ENCODE measurements at places on chromosomes 4 and X. TPM values are rescaled to one million over a fixed set of nuclear protein-coding genes. Genes with fewer than 3 reads are reported as not detected.

TBX22 gene
- total RNA-seq = not detected

MAGEB6B gene
- total RNA-seq = not detected

DMRTC1 gene
- not detected for total RNA-seq

SOX3 gene
- total RNA-seq = 5.6 TPM

UGT2B10 gene
- total RNA-seq = not detected

NPY2R gene
- total RNA-seq = 1.2 TPM

DRD5 gene
- 0.94 TPM for total RNA-seq

CLDN22 gene
- not detected for total RNA-seq

PLS3 gene
- total RNA-seq = 102 TPM

PHEX gene
- 1.7 TPM for total RNA-seq

IL15 gene
- 0.31 TPM for total RNA-seq

AMTN gene
- not detected for total RNA-seq

TMPRSS11B gene
- 0.78 TPM for total RNA-seq

FAM149A gene
- 38.8 TPM for total RNA-seq

ERVMER34-1 gene
- 1.9 TPM for total RNA-seq

MTTP gene
- total RNA-seq = 3.4 TPM

PPARGC1A gene
- 5.5 TPM for total RNA-seq

PPP4R3C gene
- total RNA-seq = not detected

ZNF711 gene
- total RNA-seq = 127 TPM

TDO2 gene
- total RNA-seq = 0.78 TPM

BEX5 gene
- total RNA-seq = 47.3 TPM

COMMD8 gene
- 28.1 TPM for total RNA-seq

BEX3 gene
- total RNA-seq = 138 TPM

PAGE2B gene
- total RNA-seq = not detected

UGT2B15 gene
- not detected for total RNA-seq

ARHGEF38 gene
- total RNA-seq = 0.62 TPM

WNK3 gene
- 65.8 TPM for total RNA-seq

SSX4 gene
- not detected for total RNA-seq

MSL3 gene
- 30.6 TPM for total RNA-seq

GSX2 gene
- total RNA-seq = 1.1 TPM
